ENCODE measurements at places on chromosomes 16 and 17.

DNA sequence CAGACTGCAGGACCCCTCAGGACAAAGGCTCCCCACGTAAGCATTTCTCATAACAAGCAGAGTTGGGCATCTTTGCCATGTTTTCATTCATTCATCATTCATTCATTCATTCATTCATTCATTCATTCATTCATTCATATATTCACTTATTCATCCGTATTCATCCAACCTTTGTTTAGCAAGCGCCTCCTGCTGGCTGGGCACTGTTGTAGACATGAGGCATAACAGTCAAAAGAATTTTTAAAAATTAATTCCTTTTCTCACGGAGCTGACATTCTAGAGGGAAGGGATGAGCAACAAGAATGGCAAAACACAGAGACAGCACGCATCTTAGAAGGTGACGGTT is 351.7 kb upstream of the TNRC6C start:
- no peak for DNase-seq

GRCh38 chr16:60127196-60127595 is 1393.1 kb upstream of the GOT2 start:
- DNase-seq: no peak

GRCh38 chr17:17606416-17607000 is 15.0 kb upstream of the PEMT start:
- DNase-seq: no peak

GRCh38 chr17:61117983-61118382 is 281.7 kb upstream of the TBX2 start:
- no peak for DNase-seq

DNA sequence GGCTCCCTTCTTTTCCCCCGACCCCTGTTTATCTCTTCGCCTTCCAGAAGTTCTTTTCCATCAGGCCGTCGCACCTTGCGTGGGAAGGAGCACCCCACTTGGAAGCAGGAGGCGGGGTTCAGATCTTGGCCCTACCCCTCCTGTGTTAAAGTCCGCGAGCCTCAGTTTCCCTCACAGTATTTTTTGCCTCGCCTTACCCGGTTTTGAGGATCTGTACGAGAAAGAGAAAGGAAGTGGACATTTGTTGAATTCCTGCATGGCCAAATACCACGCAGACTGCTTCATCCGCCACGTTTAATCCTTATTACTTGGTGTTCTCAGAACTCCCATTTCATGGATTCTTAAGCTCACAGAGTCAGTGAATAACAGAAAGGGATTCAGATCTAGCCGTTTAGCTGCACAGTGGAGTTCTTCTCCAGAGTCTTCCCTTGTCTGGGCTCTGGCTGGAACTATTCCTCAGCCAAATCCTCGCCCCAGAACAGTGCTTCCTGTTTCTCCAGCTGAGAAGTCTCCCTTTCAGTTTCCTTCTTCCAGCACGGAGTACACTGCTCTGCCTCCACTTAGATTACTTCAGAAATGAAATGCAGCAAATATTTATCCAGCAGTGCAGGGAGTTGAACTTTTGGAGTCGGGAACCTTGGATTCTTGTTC is 590 bp downstream of the TMEM219 start:
- DNase-seq: no peak

- DNase-seq: no peak
Observed at GRCh38 chr17:17774009-17774881, 62.5 kb downstream of the SREBF1 start.

DNA sequence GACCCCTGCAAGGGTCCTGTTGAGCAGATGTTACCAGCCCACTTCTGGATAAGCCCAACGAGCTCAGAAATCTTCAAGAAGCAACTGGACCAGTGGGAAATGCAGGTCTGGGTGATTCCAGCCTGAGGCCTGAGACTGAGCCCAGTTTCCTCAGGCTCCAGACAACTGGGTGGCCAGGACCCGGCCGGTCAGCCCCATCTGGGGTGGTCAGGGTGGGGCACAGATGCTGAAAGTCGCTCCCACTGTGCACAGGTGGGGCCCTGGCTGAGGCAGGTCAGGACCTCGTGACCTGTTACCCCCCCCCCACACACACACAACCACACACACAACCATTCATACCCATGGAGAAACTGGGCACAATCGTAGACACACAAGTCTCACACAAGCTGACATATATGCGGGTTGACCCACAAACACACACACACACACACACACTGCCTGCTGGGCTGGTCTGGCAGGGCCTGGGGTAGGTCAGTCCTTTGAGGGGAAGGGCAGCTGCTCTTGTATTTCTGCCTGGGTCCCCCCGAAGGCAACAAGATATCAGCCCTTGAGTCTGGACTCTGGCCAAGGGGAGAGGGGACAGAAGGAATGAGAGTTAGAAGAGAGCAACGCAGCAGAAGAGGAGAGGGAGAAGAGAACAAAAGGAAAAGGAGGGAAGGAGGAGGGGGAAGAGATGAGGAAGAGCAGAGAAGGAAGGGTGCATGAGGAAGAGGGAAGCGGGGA is 99.0 kb upstream of the CDH5 start:
- no peak for DNase-seq

DNA sequence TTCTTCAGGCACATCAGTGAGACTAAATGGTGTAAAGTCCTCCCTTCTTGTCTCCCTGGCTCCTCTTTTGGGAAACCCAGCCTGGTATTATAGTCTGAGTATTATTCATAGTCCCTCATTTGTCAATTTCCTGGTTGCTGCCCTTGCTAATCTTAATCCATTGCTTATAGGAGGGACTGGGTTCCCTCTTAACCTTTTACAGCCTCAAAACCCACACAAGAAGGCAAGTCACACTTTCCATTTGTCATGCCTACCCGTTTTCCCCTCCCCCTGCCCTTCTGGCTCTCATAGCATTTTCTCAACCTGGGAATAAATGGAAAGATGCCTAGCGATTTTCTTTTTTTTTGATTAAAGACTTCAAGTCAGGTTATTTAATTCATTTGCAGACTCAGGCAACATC is 124.8 kb downstream of the MAP2K6 start:
- no peak for DNase-seq

DNA sequence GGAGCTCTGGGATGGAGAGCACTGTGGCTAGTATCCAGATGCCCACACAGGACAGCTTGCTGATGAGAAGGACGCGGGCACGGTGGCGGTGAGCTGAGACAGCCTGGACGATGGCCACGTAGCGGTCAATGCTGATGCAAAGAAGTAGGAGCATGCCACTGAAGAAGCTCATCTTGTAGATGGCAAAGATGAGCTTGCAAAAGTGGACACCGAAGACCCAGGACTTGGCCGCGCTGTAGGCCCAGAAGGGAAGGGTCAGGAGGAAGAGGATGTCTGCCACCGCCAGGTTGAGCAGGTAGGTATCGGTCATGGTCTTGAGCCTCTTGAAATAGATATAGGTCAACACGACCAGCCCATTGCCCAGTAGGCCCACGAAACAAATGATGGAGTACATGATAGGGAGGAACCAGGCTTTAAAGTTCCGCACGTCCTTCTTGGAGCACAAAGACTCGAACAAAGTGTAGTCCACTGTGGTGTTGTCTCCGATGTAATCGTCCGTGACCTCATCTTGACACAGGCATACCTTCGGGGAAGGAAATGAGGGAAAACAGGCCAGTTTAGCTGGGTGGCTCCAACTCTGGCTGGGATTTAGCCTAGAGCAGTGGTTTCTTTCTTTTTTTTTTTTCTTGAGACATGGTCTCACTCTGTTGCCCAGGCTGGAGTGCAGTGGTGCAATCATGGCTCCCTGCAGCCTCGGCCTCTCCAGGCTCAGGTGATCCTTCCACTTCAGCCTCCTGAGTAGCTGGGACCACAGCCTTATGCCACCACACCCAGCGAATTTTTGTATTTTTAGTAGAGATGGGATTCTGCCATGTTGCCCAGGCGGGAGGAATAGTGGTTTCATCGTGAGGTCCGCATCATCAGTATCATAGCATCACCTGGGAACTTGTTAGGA is 9.7 kb downstream of the CCR7 start:
- DNase-seq: peak; percentile 8

GRCh38 chr17:7221278-7222092 is 1.7 kb downstream of the ACADVL start:
- DNase-seq: no peak

- DNase-seq: peak; percentile 77
Observed at GRCh38 chr17:81295676-81296381, 722 bp upstream of the SLC38A10 start.

- DNase-seq: no peak
Observed at GRCh38 chr16:54862529-54862928, 68.1 kb upstream of the IRX5 start.

DNA sequence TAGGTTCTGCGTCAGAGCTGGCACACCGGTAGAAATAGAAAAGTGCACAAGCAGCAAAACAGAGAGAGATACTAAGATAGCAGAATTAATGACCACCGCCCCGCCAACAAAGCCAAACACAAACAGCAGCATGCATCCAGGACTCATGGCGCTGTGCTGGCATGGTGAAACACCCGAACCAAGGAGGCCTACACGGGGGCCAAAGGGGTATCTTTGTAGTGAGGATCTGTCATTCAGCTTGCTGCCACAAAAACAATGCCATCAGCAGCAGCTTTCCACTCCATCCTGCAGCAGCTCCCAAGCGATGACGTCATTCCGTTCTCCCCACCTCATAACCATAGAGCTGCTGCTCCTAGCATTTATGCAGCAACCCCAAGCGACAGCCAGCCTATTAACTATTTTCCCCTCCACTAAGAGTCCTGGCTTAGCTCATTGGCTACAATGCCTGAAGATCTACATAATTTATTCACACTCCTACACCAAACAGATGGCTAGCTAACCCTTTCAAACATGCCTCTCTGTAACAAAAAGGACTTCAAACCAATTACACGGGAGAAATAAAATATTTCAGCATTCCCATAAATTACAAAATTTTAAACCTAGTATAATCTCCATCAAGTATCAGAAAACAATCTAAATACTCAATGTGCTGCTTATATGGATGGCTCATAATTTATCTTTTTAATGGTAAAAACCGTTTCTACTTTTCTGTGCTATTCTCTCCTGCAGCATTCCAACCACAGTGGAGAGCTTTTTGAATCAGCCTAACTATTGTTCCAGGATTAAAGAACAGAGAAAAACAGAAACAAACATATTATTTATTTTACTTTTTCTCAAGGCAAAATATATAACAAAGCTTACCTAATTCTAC is 73.9 kb downstream of the SPAG9 start:
- no peak for DNase-seq

- peak; percentile 56 for DNase-seq
Observed at GRCh38 chr17:75153780-75154194, 525 bp downstream of the JPT1 start.

- DNase-seq: no peak
Observed at GRCh38 chr17:61360318-61360943, 39.2 kb upstream of the TBX2 start.

- DNase-seq: no peak
Observed at GRCh38 chr16:4049031-4049430, 67.2 kb downstream of the ADCY9 start.

DNA sequence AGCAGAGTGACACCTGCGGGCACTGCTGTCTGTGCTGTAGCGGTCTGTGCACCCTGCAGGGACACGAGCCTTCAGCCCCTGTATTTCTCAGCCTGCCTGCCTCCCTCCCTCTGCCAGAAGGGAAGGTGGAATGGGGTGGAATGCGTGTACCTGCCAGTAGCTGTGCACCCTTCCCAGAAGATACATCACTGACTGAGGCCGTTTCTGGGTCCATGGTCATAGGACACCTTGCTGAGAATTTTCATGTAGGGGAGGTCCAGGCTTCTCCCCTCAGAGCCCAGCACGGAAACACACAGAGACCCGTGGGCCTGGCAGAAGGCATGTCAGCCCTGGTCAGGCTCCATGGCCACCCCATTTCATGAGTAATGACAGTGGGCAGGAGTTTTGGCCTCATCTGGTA is 16.5 kb downstream of the DBNDD1 start:
- DNase-seq: no peak

DNA sequence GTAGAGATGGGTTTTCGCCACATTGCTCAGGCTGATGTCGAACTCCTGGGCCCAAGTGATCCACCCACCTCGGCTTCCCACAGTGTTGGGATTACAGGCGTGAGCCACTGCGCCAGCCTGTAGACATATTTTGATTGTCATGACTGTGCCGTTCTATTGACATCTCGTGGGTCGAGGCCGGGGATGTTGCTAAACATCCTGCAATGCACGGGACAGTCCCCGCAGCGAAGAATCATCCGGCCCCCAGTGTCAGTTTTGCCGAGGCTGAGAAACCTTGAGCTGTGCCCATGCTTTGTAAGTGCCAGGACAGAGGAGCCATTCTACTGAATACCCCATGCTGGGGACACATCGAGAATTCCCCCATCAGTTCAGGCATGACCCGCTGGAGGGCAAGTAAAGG is 69.1 kb upstream of the GSE1 start:
- DNase-seq: no peak

- no peak for DNase-seq
Observed at GRCh38 chr17:5892921-5893675, 177.1 kb upstream of the WSCD1 start.

DNA sequence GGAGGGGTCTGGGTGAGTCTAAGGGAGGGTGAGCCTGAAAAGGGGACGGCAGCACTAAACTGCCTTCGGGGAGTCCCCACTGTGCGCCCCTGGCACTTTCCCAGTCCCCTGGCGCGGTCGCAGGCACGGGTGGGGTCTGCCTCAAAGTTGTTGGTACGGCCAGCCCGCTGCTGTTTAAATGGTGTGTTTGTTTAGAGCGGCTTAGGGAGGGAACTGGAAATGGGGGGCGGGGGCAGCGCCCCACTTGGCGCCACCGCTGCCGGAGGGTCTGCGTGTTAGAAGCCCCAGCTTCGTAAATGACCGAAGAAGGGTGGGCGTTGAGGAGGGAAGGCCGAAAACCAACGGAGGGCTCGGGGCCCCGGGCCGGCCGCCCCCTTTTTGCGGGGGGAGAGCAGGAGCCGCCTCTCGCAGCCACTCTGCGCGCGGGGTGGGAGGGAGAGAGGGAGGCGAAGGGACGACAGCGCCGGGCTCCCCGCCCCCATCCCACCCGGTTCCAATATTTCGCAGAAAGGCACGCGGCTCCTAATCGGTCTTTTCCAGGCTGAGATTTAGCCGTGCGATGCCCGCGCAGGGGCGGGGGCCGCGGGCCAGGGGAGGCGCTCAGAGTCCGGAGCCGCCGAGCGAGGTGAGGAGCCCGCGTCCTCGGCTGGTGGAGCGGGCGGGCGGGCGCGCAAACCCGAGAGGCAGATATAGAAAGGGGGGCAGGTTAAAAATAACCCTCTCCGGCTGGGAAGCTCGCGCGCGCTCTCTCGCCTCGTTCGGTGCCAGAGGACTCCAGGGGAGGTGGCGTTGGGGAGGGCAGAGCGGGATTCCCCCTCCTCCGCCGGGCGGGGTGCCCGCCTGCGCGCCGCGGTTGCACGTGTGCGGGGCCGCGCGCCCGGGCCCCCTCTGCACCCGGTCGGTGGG is 54.9 kb downstream of the SREBF1 start:
- no peak for DNase-seq
